ENCODE measurements at places on chromosomes 2 and 18. TPM values are rescaled to one million over a fixed set of nuclear protein-coding genes. Genes with fewer than 3 reads are reported as not detected.

GRCh38 chr2:39723946-39724827, 54.9 kb downstream of the THUMPD2 start:
- no peak for DNase-seq

- DNase-seq = peak; percentile 71
These were observed 5.4 kb downstream of the SNTG2 start for GRCh38 chr2:955829-956731.

The C2orf72 gene
- total RNA-seq = not detected

DNA sequence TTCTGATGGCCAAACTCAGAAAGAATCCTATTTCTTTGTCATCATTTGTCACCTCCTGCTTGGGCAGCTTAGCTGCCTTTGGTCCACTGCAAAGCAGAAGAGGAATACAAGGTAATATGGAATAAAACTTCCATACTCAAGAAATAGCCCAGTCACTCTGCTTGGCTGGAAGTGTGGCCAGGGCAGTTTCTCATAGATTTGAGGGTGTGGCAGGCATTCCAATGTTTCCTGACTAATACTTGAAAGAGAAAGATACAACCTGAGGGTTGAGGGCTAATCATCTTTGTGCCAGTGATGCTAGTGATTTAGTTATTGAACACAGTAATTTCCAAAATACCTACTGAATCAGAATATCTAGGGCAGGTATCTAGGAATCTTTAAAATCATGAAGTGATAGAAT, 83.1 kb downstream of the FAM161A start:
- DNase-seq = no peak

The AKAIN1 gene
- total RNA-seq = not detected

The CPS1 gene
- 1.4 TPM for total RNA-seq
